ENCODE measurements at places on chromosomes 7 and 10.

- DNase-seq: no peak
Observed at GRCh38 chr7:74141705-74142104, 32.5 kb upstream of the EIF4H start.

DNA sequence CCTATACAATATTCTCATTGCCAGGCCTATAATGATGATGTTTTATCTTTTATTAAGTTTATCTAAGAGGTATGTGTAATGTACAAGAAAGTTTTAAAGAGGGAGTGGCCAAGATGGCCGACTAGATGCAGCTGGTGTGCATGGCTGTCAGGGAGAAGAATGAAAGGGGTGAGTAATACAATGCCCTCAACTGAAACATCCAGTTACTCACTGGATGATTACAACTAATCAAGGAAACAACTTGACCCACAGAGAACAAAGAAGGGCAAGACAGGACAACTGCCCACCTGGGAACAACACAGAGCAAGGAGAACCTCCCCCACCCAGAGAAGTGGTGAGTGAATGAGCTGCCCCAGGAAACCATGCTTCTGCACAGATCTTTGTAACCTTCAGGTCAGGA, 880.0 kb upstream of the LRRTM3 start:
- no peak for DNase-seq

DNA sequence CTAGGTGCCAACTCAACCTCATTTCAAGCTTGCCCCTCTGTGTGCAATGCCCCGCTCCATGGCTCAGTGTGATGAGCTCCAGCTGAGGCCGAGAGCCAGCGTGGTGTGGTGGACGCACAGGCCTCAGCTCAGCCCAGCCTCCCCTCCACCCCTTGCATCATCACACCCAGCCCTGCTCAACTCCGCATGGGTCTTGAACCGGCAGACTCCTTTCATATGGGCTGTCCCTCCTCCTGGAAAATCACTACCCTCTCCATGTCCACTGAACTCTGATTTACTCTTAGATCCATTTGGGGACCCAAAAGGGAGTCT, 16.6 kb upstream of the SLC18A3 start:
- DNase-seq: no peak

- DNase-seq: no peak
Observed at GRCh38 chr7:142506601-142507000, 242.7 kb upstream of the PRSS1 start.

DNA sequence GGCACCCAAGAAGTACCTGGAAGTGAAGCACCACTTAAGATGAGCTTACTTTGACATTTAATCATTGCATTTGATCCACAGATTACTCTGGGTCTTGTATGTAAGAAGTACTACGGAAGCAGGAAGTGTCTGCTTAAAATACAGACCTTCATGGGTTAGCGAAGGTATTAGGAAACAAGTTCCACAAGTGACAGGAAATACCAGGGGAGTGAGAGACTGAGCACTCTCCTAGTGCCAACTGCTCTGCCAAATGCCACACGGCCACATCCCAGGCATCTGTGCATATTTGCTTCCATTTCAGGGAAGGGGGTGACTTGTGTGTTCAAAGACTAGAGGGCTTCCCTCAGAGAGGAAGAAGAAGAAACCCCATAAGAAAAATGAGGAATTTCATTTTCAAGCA, 57.2 kb upstream of the ANK3 start:
- DNase-seq: no peak

DNA sequence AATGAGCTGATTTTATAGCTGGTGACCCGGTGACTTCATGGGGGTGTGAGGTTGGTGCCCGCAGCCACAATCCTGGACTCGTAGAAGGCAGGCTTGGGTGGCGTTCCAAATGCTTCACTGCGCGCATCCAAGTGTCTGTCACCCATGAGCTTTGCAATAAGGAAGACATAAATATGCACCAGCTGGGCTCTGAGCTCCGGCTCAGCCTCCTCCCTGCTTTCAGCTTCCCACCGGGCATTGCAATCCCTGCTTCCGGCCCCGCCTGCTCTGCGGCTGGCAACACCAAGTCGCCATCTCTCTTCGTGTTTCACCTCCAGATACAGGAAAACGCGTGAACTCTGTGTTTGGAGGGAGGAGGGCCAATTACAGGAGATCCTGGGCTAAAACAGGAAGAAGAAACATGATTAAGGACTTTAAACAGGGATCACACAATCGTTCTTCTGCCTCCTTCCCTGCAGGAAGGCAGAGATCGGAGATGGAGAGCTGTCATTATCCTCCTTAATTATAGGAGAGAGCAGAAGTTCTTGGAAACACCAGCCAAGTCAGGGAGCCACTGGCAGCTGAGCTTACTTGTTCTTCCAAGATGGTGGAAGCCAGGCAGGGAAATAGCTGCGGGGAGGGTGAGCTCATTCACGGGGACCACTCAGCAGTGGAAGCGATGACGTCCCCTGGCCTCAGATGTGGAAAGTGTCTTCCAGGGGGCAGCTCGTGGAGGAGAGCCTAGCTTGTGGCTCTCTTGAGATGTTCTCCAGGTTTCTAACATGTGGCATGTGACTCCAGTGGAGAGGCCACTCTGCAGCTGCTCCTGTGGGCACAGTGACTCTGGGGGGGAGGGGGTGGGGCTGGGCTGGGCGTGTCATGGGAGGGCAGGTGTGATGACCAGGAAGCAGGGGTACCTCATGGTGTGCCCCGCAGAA, 134.9 kb downstream of the CAMK1D start:
- no peak for DNase-seq

DNA sequence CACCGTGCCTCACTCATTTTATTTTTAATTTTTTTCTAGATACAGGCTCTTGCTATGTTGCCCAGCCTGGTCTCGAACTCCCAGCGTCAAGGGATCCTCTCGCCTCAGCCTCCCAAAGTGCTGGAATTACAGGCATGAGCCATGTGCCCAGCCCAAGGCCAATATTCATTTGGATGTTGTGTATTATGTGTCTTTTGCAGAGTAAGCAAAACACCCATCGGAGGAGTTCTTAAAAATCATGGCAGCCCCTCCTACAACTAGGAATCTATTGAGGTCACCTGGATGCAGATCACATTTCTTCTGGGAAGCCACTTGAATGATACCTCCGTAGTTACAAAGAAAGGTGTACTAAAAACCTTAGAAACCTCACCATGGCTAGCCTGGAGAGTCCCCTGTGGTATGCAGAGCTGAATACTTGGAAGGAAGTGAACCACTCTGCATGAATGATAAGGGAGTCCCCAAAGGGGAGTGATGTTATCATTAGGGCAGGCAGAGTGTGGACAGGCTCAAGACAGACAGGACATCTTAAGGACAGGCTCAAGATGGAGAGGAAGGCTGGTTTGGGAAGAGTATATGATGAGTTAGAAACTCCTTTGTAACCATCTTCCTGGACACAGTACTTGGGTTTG, 185.7 kb downstream of the TAX1BP1 start:
- no peak for DNase-seq

All from Panc1 (cell line).